ENCODE measurements at places on chromosomes 7 and 10.

GRCh38 chr10:71210542-71210871 is 1.9 kb upstream of the UNC5B start:
- no peak for DNase-seq

DNA sequence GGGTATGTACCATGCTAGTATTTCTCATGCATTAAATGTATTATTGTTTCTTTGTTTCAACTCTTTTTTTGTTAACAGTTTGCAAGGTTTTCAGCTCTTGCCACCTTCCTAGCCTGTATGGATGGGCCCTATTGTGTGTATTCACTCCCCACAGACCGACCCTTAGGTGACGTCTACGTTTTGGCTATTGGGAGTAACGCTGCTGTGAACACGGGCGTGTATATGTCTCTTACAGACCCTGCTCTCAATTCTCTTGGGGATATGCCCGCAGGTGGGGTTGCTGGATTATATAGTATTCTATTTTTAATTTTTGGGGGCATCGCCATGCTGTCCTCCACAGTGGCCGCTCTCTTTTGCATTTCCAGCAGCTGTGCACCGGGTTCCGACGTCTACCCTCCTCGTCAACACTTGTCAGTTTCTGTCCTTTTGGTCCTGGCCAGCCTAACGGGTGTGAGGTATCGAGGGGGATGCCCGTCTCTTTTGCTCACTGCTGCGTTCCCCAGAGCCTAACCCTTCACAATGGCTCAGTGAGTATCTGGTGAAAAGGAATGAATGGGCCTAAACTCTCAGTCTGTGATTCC is 64.1 kb upstream of the GNA12 start:
- no peak for DNase-seq

DNA sequence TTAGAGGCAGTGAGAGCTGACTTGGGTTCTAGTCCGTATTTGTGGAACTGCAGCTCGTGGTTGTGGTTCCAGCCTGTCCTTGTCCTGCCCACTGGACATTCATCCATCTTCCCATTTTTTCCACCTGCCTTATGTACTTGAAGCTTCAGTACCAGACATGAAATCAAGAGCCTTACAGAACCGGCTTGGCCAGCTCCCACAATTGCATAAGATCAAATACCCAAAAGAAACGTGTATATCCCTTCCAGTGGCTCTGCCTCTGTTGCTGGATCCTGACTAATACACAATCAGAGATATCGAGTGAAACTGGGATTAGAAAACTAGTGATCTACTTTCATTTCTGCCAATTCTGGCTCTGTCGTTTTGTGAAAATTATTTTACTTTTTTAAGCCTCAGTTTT is 23.8 kb upstream of the LIPA start:
- no peak for DNase-seq

GRCh38 chr7:70446448-70447143 is 685.3 kb upstream of the GALNT17 start:
- peak; percentile 94 for DNase-seq

- DNase-seq = no peak
These were observed 631 bp upstream of the PRKRIP1 start for GRCh38 chr7:102395592-102395872.
